ENCODE measurements at places on chromosomes 4 and X.
A peak's percentile ranks its signal among the peaks of the same experiment; 100 is the strongest.

- no peak for DNase-seq
Observed at GRCh38 chr4:152156442-152156841, 379.4 kb downstream of the FBXW7 start.

GRCh38 chr4:137655302-137655701, 123.0 kb upstream of the PCDH18 start:
- DNase-seq, result no peak

- no peak for DNase-seq
Observed at GRCh38 chrX:9730752-9731151, 34.9 kb downstream of the GPR143 start.

GRCh38 chr4:122622400-122622799, 1.5 kb upstream of the IL21 start:
- no peak for DNase-seq

- DNase-seq, result no peak
Observed at GRCh38 chr4:118741301-118741855, 56.2 kb downstream of the METTL14 start.

GRCh38 chr4:18980516-18981233, 959.1 kb upstream of the LCORL start:
- no peak for DNase-seq

- peak; percentile 80 for DNase-seq
Observed at GRCh38 chrX:154541896-154542722, 4.5 kb downstream of the G6PD start.

GRCh38 chr4:183098723-183099536, at the start of gene WWC2:
Gene WWC2 (plus strand): TSS chr4:183099257. CDS start chr4:183099492, 235 bp downstream.
- peak; percentile 89 for DNase-seq

DNA sequence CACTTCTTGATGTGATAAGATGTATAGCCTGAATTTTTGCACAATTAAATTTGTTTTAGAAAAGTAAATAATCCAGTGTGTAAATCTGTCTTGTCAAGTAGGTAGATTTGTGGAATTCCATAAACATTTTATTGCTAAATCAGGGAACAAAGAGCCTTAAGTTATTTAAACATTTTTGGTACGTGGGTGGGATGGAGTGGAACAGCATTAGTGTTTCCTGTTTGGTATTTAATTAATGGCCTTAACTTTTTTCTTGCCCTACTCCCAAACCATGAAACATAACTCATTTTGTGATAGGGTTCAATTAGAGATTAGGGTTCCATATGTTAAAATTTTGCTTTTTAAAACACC, 5.1 kb downstream of the NUDT9 start:
- DNase-seq, result no peak

GRCh38 chrX:4182408-4182806, 469.0 kb upstream of the PRKX start:
- no peak for DNase-seq

DNA sequence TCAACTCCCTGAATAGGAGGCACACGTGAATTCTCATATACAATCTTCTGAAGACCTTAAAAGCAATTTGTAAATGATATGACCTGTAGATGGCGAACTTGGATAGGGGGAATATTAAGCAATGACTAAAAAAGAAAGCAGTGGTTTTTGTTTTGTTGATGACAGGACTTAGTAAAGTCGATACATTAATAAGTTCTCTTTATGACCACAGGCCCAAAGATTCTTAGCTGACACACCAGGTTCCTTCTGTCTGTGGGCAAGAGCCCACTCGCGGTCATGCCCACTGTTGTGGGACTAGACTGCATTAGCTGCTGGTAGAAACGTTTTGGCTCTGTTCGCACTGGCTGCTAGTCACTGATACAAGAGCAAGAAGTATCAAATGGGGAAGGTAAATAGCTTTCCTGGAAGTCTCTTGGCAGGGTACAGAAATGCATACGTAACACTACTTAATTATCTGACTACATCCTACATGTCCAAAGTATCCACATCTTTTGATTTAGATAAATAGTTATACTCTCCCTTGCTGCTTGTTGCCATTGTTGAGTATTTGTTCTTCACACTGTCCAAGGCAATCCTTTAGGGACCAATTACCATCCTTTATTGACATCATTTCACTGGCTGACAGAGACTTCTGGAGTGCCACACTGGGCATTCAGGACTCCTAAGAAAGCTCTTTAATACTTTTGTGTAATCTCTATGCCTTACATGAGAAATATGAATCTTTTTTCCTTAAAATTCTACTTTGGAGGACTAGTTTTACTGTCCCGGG, 31.0 kb downstream of the ALPK1 start:
- DNase-seq, result peak; percentile 21

DNA sequence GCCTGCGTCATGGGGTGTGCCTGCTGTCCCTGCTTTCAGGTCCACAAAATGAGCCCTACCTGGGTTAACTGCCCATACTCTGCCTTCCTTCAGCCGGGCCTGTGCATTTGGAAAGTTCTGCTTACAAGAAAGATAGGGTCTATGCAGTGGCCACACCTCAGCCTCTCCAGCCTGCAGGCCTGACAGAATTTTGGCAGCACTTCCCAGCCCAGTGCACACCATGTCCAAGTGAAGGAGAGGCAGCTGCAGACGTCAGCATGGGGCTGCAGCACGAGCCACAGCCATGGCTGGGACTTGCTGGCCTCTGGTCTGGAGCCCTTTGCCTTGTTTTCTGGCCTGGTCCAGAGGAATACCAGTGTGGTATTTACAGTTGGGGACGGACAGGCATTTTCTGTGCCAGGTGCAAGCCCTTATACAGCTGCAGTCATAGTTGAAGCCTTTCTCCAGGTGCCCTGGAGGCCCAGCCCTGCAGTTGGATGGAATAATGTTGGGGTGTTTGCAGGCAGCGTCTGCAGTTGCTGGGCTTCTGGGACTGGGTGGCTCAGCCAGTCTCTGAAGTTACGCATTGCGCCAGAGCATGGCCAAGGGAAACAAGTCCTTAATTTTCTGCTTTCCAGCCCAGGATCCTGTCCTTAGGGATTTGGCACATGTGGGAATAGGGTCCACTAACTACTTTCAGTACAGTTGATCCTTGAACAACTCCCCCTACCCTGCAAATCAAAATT, 26.2 kb downstream of the JADE1 start:
- no peak for DNase-seq

DNA sequence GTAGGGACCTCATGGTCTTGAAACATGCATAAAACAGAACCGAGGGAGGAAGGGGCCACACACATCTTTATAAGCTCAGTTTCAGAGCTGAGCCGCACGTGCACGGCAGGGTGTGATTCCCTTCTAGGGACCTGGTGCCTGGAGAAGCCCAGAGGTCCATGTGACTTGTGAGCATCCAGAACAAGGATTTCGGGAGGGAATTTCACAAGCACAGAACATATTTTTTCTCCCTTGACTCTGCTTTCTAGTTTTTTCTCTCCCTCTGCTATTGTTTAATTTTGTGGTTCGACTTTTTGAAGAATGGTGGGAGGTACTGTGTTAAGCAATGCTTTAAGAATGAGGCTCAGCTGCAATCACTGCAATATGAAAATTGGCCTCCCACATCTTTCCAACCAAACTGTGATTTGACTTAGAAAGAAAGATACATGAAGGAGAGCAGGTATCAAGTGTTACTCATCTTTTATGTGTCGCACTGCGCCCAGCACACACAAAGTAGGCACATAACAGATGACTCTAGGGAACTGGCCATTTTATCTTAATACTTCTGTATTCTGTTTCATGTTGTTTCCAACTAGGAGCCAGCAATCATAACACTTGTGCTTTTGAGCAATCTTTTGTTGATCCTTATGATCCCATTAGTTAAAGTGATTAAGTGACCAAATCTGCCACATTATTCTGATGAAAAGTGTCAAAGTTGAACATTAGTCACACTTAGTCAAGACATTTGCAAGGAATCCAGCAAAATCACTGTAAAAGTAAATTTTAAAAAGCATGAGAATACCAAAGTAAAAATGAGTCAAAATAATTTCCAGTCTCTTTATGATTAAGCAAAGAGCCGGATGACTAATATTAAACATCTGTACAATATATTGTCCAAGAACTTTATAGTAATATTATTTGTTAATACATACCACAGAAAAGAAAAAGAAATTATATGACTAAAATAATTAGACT, 86.4 kb downstream of the SHISA3 start:
- peak; percentile 31 for DNase-seq

GRCh38 chr4:113331811-113332210, 282.4 kb downstream of the ANK2 start:
- no peak for DNase-seq

DNA sequence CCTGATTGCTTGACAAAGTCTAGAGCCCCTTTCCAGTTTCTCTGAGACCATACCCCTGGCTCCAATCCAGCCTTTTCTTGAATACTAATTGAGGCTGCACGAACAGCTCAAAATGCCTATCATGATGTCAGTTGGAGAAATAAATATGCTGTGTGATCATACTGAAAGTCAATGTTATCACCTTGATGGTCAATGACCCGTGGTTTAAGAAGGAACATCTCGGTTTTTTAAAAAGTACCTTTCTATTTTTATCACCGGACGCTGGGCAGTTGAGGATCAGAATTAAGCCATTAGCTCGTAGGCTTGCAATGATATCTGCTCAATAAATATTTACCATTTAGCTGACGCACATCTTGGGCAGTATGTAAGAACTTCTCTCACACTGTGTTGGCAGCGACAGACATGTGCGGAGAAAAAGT, 852 bp upstream of the WDR44 start:
- DNase-seq, result peak; percentile 52

DNA sequence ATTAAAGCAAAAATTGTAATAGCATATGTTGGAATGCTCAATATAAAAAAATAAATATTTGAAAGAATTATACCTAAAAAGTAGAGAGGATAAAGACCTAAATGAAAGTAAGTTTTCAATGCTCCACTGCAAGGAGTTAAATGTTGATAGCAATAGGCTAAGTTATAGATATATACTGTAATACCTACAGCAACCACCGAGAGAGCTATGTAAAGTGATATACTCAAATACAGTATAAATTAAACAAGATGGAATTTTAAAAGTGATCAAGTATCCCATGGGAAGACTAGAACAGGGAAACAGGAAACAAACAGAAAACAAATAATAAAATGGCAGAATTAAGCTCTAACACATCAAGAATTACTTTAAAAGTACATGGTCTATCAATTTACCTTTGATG, 73.9 kb downstream of the CASP3 start:
- no peak for DNase-seq

DNA sequence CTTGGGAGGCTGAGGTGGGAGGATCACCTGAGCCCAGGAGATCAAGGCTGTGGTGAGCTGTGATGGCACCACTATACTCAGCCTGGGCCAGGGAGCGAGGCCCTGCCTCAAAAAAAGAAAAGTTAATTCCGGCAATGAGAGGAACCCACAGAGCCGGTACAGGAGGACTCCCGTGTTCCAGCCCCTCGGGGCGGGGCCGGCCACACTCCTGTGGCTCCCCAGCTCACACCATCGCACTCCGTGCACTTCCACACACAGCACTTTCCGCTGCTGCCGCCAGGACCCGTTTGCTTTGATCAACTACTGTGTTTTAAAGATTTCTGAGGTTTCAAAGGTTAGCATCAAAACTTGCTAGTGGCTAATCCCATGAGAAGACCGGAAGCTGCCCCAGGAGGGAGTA, 171.7 kb downstream of the AFAP1 start:
- DNase-seq, result no peak

DNA sequence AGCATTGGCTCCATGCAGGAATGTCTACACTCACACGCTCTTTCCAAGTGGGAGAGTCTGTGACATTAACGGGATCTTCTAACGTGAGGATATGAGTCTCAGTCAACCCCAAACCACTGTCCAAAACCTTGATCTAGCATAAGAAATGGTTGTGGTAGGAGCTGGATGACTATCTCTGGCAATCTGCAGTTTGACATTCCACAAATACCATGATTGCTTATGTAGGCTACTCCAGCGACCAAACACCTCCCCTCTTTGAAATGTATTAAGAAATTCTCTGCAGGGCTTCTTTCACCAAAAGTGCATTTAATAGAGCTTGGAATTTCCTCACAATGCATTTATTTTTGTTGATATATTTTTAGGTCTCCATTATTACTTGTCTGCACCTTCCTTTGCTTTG, 14.1 kb upstream of the STX18 start:
- DNase-seq, result peak; percentile 97

DNA sequence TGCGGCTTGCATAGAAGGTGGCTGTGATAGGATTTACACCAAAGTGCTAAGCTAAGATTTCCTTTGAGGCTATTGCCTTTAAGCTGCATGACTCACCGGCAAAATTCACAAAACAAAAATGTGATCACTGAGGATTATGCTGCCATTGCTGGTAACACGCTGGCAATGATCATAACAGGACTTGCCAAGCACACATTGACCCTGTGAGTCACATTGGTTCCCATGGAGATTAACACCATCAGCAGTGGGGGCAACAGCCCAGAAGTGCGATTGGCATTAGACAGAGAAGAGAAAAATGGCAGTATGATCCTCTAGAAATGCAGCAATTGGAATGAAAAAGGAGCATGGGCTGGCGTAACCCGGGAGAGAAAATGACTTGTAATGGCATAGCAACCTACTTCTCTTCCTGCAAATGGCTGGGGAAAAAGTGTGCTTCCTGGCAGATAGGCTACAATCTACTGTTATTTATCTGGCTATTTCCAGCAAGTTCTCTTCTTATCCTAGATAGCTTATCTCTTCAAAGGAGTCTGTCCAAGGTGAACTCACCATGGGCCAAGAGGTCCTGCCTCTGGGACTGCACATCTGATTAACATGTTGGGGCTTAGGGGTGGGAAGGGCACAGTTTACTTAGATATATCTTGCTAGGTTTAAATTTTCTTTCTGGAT, 314.2 kb upstream of the IGFBP7 start:
- DNase-seq, result peak; percentile 96
